A549 treated with ZK216348 at 1 μM for 4 hours (cell line): ENCODE measurements at places on chromosomes 7 and 10. TPM values are rescaled to one million over a fixed set of nuclear protein-coding genes. Genes with fewer than 3 reads are reported as not detected.

Gene PCLO
- total RNA-seq = 0.85 to 1.6 TPM (median 1.1 TPM) in 5 replicates

Gene ANKRD30A
- 0.33 to 1.0 TPM (median 0.80 TPM) in 5 replicates for total RNA-seq

Gene TMEM176A
- not detected in 5 replicates for total RNA-seq

Gene CCL24
- not detected in 5 replicates for total RNA-seq

Gene CNNM1
- total RNA-seq = 18.8 to 27.2 TPM (median 21.9 TPM) in 5 replicates

Gene DDX56
- 96.4 to 130 TPM (median 118 TPM) in 5 replicates for total RNA-seq

Gene CALD1
- total RNA-seq = 70.3 to 126 TPM (median 113 TPM) in 5 replicates
